ENCODE measurements at places on chromosomes 3 and 15. TPM values are rescaled to one million over a fixed set of nuclear protein-coding genes. Genes with fewer than 3 reads are reported as not detected.

DNA sequence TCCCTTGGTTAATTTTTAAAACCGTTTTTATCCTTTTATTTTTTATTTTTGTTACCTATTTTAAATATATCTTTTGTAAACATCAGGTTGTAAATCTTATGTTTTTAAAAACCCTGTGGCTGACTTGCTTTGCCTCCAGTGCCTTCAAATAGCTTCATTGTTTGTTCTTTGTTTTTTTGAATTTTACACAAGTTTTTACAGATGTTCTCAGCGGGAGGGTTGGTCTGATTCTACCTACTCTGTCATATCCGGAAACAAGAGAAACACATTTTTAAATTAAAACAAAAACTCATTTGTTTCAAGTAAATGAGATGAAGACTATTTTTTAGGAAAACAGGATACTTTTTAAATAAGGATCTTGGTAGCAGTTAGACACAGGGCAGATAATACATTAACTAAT, 129.0 kb upstream of the THRB start:
- H3K27ac ChIP-seq, result no peak overlapping the region
- H3K4me1 ChIP-seq, result no peaks in the 10 kb centered on the region
- H3K4me3 ChIP-seq, result no peak overlapping the region
- no peaks in the 10 kb centered on the region for H3K36me3 ChIP-seq
- no peaks in the 10 kb centered on the region for H3K27me3 ChIP-seq
- no peak for DNase-seq

- peaks cover 64% of the 10 kb centered on the region for H3K4me1 ChIP-seq
- no peak overlapping the region for H3K4me3 ChIP-seq
- H3K27ac ChIP-seq, result no peak overlapping the region
- H3K36me3 ChIP-seq, result peaks cover 18% of the 10 kb centered on the region
- no peaks in the 10 kb centered on the region for H3K27me3 ChIP-seq
Measured at GRCh38 chr3:33060609-33061337, 36.2 kb downstream of the GLB1 start.

DNA sequence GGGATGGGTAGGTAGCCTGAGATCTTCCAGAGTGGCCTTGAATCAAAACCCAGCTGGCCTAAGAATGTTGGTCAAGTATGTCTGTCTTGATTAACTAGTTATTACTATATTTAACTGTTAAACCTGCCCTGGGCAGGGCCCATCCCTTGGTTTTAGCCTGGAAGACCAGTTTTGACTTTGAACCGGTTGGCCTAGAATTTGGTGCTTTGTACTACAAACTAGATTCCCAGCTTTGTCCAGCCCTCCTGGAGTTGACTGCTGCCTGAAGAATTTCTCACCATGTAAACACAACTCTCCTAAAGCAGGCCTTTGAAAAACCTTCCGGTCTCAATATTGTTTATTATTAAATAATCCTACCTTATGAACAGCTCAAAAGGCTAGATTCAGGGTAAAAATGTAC, 16.0 kb downstream of the C15orf62 start:
- H3K27ac ChIP-seq, result no peak overlapping the region
- no peak overlapping the region for H3K4me3 ChIP-seq
- H3K36me3 ChIP-seq, result no peaks in the 10 kb centered on the region
- H3K27me3 ChIP-seq, result no peaks in the 10 kb centered on the region

GRCh38 chr3:112395181-112395895, 62.4 kb downstream of the CD200 start:
- H3K4me1 ChIP-seq, result peaks cover 9% of the 10 kb centered on the region
- no peak for DNase-seq
- no peaks in the 10 kb centered on the region for H3K36me3 ChIP-seq
- H3K27ac ChIP-seq, result no peak overlapping the region
- no peaks in the 10 kb centered on the region for H3K27me3 ChIP-seq

DNA sequence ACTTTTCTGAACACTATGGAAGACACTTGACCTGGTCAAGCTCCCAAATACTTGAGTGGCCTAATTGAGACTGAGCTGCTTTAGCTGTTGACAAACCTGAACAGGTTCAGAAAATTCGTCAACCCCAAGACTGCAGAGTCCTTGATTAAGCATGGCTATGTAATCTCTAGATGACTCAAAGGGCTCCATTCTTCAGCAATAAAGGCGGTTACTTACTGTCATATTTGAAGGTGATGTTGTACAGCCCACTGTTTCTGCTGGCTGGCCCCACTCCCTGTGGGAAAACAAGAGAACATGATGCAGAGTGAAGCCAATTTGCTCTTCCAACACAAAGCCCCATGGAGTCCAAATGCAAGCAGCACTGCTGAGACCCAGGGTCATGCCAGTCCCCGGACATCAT, 45.1 kb downstream of the IL17RD start:
- no peak for DNase-seq
- H3K4me3 ChIP-seq, result no peak overlapping the region
- no peak overlapping the region for H3K27ac ChIP-seq
- no peaks in the 10 kb centered on the region for H3K36me3 ChIP-seq

CLCN2 gene
- 6.3 TPM for total RNA-seq

Measured in CD8-positive, alpha-beta memory T cell (primary cell).